ENCODE measurements at places on chromosomes 1 and 21.

GRCh38 chr1:83959824-83960498 is 39.0 kb downstream of the TTLL7 start:
- DNase-seq, result no peak

DNA sequence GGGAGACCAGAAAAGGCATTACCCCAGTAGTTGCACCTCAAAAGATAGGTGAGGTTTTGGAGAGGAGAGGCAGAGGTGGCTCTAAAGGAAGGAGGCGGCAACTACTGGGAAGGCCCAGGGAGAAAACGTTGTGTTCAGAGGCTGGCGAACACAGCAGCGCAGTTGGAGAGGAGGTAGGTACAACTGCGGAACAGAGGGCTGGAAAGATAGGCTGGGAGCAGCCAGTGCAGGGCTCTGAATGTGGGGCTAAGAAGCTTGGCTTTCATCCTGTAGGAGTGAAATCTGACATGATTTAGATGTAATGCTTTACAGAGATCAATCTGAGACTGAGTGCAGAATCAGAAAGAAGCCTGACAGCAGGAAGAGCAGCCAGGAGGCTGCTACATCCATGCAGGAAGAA is 13.0 kb downstream of the RIMS3 start:
- no peak for DNase-seq

DNA sequence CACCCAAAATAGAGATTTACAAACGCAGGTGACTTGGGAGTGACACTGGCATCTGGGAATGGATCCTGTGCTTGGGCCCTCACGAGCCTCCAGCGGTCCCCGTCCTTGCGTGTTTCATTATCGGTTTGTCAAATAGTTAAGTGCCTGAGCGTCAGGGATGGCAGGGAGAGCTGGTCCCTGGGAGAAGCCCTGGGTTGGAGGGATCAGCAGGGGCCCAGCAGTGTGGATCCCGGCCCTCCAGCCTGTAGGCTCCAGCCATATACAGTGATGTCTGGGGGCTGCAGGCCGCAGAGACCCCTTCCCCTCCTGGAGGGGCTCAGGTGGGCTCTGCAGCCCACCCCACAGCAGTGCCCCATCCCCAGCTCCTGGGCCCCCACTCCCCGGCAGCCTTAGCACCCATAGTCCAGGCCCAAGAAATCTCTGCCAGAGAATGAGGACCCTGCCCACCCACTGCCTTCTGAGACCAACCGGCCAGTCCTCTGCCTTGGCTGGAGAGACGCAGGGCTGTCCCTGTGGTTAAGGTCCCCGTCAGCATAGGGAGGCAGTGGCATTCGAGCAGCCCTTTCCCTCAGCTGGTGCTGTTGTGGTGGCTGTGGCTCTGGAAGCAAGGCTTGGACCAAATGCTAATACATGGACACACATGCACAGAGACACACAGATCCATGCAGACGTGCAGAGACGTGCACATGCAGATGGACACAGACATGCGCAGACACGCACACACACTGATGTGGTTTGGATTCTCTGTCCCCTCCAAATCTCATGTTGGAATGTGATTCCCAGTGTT is 2.4 kb upstream of the SLC19A1 start:
- no peak for DNase-seq

- no peak for DNase-seq
Observed at GRCh38 chr21:42305707-42306147, 9.5 kb downstream of the TFF3 start.

DNA sequence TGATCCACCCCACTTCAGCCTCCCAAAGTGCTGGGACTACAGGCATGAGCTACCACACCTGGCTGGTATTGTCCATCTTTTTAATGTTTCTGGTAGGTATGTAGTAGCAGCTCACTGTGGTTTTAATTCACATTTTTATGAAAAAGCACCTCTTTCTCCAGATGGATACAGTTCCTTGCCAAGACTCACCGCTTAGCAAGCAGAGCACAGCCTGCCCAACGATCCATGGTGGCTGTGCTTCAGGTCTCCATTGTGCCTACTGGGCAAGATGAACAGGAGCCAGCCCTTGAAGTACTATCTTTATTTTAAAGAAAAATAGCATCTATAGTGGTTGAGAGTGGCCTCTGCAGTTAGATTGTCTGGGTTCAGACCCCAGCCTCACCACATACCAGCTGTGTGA is 37.6 kb upstream of the GRHL3 start:
- DNase-seq, result no peak

- DNase-seq, result no peak
Observed at GRCh38 chr1:92134331-92134730, 54.2 kb downstream of the BTBD8 start.

GRCh38 chr1:33692206-33693188 is 171.4 kb upstream of the HMGB4 start:
- no peak for DNase-seq

- DNase-seq, result no peak
Observed at GRCh38 chr1:103211073-103211472, 102.8 kb upstream of the COL11A1 start.

DNA sequence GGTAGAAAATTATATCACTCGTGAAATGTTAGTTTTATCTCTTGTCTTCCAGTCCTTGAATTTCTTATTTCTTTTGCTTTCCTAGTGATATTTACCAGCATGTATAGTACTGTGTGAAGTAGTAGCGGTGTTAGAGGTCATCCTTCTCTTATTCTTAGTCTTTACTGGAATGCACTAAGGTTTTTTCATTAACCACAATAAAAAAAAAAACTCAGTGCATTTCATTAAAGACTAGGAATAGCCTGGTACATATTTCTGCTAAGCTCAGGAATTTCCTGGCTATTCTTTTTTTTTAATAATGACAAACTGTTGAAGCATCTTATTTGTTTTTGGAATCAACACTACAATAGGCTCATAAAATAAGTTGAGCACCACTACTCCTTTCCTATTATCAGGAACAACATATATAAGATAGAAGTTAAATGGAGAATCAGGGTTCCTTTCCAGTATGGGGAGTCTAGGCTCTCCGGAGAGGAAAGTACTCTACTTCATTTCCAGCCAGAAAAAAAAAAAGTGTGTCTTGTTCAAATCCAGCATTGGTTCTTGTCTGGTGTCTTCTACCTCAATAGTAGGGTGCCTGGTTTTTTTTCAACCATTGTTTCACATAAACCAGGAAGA is 60.0 kb downstream of the TNFSF18 start:
- no peak for DNase-seq

GRCh38 chr1:16724718-16725438 is 15.4 kb upstream of the RNU1-4 start:
- no peak for DNase-seq

- DNase-seq, result peak; percentile 91
Observed at GRCh38 chr1:39691383-39692151, at the start of gene HPCAL4. Gene HPCAL4, minus strand, starts transcription at chr1:39691433. Its CDS starts 6,830 bp downstream, at chr1:39684603.

- no peak for DNase-seq
Observed at GRCh38 chr1:117930173-117930447, 571 bp downstream of the WDR3 start.

DNA sequence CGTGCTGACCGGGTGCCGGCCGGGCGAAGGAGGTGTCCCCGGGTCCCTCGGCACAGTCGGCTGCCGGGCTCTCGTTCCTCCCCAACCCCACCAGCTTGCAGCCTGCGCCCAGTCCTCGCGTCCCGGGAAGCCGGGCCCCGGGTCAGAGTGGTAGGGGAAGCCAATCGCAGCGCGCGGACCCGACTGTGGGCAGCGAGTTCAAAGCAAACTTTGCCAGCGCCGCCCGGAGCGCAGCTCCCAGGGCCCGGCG is 328 bp downstream of the MYCL start:
- DNase-seq, result no peak

DNA sequence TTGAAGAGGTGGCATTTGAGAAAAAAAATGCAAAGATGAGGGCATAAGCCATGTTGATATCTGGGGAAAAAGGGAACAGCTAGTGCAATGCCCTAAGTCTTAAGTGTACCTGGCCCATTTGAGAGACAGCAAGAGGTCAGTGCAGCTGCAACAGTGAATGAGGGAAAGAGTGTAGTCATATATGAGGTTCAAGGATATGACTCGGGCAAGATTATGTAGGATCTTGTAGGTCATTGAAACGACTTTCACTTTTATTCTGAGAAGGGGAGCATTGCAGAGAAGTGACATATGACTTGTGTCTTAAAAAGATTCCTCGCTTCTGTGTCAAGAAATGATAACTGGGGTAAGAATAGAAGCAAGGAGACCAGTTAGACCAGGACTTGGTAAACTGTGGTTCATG is 31.0 kb downstream of the NTMT2 start:
- DNase-seq, result no peak

DNA sequence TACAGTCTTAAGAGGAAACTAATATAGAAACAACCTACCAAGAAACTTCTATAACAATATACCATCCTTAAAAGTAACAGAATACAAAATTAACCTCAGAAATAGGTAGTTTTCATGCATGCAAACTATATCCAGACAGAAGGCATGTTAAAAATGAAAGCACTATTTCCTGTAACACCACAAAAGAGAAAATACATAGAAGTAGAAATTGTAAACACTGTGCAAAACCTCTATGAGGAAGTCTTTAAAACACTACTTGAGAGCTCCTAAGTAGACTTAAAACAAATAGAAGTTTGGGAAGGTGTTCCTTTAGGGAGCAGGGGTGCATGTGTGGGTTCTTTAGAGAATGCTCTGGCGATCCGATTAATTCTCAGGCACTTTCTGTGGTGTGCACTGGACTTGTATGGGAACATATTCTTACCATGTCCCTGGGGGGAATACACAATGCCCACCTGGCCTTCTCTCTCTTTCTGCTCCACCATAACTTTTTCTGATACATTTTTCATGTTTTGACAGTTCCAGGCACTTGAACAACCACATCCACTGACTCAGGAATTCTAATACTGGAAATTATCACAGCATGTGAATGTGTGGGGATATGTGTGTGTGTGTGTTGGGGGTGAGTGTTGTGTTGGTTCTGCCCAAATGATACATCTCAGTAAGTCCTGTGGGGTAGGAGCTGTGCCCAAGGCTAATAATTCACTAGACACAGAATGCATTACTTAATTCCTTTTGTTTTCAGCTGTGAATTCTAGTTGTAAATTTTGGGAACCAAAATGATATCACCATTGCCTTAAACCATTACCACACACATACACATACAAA is 866.3 kb upstream of the B3GALT2 start:
- DNase-seq, result no peak

DNA sequence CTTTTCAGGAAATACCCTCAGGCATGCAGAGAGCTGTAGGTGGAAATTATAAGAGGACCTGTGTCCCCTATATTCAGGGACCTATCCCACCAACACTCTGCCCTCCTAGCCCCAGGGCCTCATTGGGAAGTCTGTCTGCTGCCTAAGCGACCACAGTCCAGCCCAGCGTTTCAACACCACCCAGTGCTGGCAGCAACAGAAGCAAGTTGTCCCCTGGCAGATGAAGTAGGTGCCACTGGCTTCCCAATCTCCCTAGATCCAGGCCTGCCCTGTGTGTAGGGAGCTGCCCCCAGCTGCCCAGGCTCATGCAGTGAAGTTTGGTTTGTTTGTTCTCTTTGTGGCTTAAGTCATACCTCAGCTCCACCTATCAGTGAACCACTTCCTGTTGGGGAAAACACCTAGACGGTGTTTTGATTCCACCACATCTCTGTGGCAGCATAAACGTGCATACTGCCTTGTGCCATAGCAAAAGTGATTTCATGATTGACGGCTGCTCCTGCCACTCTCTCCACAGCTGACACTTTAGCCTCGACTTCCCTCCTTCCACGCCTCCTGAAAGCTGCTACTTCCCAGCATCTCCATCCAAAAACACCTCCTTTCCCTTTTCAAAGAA is 8.1 kb upstream of the LEFTY1 start:
- DNase-seq, result no peak

DNA sequence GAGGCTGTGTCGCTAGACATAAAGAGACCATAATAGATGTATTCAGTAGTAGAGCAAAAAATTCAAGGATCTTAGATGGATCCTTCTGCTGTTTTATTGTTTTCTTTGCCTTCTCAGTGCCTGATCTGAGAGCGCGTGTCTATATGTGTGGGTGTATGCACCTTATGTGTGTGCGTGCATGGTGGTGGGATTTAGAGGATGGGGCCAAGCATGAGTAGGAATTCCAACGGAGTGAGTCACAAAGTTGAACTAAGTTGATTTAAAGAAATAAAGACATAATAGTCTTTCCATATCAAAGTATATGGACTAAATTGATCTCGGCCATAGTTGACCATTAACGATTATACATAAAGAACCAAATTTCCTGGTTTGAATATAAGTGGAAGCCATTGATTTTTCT is 178.7 kb downstream of the CYYR1 start:
- no peak for DNase-seq

GRCh38 chr1:4825800-4826450 is 171.5 kb downstream of the AJAP1 start:
- DNase-seq, result no peak

- DNase-seq, result no peak
Observed at GRCh38 chr1:67793562-67793961, 39.7 kb downstream of the GNG12 start.

- DNase-seq, result no peak
Observed at GRCh38 chr1:1081311-1082238, 7.5 kb upstream of the RNF223 start.

DNA sequence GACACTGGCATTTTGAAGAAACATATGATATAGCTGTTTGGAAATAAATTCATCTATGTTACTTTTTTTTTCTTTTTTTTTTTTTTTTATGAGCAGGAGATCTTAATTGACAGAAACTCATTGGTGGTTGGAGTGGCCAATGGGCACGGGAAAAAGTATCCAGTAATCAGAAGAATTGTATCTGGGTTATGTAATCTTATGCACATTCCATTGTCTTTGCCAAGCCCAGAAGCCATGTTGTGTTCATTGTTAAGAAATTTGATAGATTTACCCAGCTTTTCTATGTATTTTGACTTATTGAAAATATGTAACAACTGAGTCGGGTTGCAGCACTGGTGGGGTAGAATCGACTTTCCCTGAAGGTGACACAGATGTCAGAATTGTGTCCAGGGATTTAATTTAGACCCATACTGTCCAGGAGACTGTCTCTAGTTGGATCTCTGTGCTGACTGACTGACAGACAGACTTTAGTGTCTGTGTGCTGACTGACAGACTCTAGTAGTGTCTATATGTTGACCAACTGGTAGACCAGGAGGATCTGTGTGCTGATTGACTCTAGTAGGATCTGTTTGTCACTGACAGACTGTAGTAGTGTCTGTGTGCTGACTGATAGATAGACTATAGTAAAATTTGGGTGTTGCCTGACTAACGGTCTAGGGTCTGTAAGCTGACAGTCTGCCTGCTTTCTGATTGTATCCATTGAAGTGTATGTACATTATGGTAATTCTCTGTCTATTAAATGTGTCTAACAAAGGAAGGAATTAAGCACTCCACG is 12.3 kb upstream of the C4BPB start:
- DNase-seq, result no peak

GRCh38 chr21:34156957-34157356 is 83.6 kb downstream of the MRPS6 start:
- no peak for DNase-seq

DNA sequence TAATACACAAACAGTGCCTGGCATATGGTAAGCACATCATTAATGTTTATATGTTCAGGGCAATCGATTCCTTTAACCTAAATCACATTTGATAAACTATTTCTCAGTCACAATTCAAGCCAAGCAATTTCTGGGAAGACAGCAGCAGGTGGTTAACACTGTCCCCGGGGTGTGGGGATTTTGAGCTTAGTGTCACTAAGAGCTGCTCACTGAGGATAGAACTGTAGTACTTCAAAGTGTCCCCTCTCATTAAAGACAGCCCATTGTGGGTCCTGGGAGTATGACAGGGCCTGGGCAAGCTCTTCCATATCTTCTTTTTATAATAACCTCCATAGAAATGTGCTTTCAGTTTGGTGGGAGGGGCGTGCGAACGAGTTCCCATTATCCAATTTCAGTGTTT is 8.4 kb upstream of the GALNT2 start:
- no peak for DNase-seq

GRCh38 chr1:230972855-230973271 is 5.8 kb downstream of the TTC13 start:
- no peak for DNase-seq

GRCh38 chr1:6065093-6065858 is 19.6 kb downstream of the KCNAB2 start:
- no peak for DNase-seq

All from NCI-H2227 treated with DMSO at 0.1 percent for 48 hours (cell line).